CD4-positive, alpha-beta T cell treated with Interferon gamma for 1 hour (primary cell): ENCODE measurements at places on chromosomes 1 and 21.

DNA sequence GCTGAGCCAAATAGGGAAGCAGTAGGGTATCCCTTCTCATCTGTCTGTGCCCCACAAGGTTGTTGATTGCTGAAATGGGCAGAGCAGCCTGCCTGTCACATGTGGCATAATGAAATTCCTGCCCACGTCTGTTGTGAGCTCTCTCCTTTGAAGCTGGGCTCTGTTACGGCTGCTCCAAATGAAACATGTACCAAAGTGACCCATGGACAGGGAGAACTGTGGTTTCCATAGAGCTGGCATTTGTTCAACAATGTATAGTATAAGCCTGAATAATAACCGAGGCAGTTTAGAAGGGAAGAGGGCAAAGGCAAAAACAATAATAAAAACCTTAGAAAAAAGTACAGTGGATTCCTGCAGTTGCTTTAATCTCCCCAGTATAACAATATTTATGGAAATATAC lies 149.7 kb downstream of the LYPLAL1 start:
- no peak for DNase-seq

- no peak for DNase-seq
Measured at GRCh38 chr1:234961456-234962339, 166.9 kb downstream of the TOMM20 start.

- no peak for DNase-seq
Measured at GRCh38 chr21:35748678-35749314, 311.5 kb downstream of the SETD4 start.

- DNase-seq, result no peak
Measured at GRCh38 chr1:173779936-173780335, 44.5 kb upstream of the DARS2 start.

GRCh38 chr1:231040019-231040799 lies at the start of gene FAM89A:
Gene FAM89A (minus strand): TSS chr1:231040254. CDS start chr1:231040211, 43 bp downstream.
- peak; percentile 62 for DNase-seq
